A172 (cell line): ENCODE measurements at places on chromosomes 5 and 9. TPM values are rescaled to one million over a fixed set of nuclear protein-coding genes. Genes with fewer than 3 reads are reported as not detected.

DNA sequence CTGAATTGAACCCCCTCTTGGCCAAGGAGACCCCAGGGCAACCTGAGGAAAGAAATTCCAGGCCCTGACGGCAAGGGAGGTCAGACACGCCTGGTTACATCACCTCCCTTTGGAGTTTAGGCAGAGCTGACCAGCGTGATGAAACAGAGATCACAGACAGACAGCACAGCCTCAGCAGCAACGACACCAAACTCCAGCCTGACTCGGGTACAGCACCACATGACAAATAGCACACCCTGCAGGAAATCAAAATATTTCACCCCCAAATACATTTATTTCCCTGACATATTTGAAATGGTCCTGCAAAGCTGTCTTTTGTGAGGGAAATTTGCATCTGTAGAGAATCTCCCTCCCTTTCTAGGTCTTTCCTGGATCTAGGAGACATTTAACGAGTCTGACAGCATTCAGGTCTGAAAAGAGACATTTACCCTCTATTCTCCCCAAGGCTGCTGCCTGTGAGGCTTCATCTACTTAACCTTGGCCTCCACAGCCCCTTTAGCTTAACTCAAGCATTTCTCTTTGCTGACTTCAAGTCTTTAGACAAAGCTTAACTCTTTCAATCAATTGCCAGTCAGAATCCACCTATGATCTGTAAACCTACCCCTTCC lies 2.6 kb downstream of the QSOX2 start:
- no peak for DNase-seq

DNA sequence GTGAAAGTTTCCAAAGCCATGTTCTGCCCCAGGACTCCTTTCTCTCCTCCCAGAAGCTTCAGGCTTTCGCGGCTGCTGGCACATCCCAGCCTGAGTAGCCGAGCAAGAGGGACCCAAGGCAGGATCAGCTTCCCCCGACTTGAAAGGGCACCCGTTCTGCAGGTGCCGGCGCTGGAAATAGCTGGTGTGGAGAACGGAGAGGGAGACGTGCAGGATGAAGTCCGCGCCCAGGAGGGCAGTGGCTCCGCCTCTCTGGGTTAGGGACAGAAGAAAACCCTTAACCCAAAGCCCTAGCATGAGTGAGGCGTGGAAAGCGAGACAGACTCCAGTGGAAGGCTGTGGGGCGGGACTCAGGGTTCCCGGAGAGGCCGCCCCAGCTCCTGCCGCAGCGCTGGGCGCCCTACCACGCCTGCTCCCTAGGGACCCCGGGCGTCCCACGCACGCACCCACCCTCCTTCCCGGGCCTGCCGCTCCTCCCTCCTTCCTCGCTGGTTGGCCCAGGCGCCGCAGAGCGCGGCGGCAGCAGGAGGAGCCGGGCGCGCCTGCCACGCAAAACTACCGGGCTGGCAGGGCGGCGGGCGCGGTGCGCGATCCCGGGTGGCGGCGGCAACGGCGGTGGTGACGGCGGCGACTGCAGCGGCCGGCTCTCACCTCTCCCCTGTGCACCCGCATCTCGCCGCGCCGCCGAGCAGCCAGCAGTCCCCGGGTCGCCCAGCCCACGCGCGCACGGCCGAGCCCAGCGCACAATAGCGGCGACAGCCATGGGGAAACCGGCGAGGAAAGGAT lies at the start of gene SLC1A1:
TSS of gene SLC1A1 (plus strand) at position 550 of the 786 bp plus-strand sequence. CDS start at position 762, 212 bp downstream.
- DNase-seq: peak; percentile 30

- peak; percentile 75 for DNase-seq
Measured at GRCh38 chr5:151825445-151825844, 53.7 kb downstream of the G3BP1 start.

DNA sequence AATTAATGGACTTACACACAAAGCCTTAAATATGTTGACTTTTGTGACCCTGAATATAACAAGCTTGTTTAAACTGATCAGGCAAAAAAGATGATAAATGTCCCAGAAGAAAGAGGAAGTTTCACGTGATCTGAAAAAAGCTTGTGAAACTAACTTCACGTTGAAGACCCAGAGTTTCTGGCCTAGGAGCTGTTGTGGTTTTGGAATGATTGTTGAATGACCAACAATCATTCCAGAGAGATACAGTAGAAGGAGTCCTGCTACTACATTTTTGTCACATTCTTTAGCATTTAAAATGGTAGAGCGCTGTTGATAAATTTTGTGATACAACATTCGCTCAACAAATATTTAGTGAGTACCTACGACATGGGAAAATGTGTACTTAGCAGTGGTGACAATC lies 143.1 kb upstream of the FBN2 start:
- DNase-seq: no peak

DNA sequence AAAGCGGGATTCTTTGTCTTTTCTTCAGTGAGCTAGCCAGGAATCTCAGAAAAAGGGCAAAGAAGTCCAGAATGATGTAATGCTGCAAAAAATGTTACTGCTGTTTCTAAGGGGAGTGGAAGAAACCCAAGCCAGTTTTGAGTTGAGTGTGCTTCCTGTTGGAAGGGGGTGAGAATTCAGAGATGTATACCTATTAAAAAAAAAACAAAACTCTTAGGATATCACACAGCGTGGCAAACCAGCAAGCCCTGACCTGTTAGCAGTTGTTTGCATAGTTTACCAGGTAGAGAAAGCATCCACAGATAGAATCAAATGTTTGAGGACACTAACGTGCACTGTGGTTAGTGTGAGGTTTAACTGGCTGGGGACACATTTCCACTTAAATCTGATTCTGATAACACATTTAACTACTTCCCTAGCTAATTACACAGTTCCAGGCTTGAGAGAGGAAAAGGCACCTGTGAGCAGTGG lies 11.4 kb downstream of the BASP1 start:
- no peak for DNase-seq

DNA sequence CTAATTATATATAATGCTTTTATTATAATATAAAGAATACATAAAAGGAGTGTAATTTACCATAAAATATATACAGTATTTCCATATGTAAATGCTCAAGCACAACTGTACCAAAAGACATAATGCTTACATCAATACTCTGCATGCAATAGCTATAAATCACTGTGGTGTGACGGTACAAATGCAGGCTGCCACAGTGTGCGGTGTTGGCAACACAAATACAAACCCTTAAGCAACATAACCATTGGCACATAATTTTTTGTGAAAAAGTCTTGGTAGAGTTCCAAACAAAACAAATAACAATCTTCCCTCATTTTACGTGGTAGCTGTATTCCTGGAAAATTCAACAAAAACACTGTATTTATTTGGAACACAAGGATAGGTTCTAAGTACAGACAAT lies 1.9 kb upstream of the SHISAL2B start:
- DNase-seq: no peak

GRCh38 chr9:85528607-85529006 lies 213.1 kb downstream of the AGTPBP1 start:
- no peak for DNase-seq

DNA sequence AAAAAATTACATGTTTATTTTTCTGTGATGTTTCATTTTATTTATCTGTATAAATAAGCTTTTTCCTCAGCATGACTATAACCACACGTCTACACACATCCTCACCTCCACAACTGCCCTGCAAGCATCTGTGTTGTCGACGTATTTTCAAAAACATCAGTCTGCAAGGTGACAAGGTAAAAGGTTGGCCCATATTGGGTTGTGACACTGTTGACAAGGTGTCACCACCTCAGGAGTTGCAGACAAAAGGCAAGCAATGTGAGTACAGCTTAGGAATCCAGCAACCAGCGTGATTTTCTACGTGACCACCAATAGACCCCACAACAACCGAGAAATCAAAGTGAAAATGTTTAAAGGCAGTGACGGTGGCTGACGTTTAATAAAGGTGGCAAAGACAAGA lies 187.6 kb downstream of the PARP8 start:
- DNase-seq: no peak

DNA sequence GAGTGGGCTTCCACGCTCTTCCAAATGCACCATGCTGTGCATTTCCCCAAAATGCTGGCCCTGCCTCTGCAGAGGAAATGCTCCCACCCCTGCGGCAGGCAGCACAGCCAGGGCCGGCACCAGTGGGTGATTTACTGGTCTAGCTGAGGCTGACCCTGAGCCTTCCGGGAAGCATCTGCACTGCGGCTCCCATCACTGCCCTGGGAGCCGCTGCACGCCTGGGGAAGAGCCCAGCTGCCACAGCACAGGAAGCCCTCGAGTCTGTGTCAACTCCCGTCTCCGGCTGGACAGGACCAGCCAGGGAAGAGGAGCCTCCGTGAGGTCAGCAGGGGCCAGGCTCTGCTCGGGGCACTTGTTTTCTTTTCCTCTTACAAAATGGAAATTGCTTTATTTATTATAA lies 25.1 kb upstream of the EEIG1 start:
- DNase-seq: peak; percentile 57

DNA sequence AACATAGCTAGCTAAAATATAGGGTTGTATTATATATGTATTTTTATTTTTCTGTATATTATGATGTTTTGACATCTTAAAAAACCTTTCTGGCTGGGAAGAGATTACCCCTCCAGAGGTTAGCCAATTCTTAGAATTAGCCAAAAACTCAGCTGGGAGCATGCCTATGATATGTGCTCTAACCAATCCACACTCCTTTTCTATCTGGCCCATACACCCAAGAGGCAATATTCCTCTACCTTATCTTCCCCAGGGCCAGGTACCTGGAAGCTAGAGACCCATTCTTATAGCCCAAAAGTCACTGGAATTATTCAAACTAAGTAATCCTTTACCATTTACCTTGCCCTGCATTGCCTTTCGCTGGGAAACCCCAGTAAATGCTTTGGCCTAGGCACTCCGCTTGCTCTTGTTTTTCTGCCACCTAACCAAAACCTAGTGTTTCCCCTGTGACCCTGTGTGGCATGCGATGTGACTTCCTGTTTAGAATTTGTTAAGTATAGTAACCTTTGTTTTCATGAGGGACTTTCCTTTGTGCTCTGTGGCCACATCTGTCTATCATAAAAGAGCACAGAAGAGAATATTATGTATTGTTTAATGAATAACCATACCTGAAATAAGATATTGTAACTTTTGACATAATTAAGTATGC lies 37.4 kb downstream of the CSNK1G3 start:
- DNase-seq: no peak

GRCh38 chr9:98303633-98304125 lies 48.2 kb upstream of the TBC1D2 start:
- DNase-seq: no peak

DNA sequence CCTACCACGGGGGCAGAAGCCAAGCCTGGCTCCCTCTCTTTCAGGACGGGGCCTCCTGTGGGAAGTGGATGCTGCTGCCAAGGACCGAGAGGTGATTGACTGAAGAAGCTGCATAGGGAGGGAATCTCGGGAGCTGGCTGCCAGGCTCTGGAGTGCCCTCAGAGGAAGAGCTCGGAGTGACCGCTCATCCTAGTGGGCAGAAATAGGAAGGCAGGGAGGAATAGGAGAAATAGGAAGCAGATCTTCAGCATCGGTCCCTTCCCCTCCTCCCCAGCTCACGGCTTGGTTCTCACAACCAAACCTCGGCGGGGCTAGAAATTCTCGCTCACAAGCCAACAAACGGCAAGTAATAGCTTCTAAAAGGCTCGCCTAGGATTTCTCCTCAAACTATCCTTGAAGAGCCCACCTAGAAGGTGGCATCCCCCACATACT lies 159.9 kb upstream of the RAI14 start:
- no peak for DNase-seq

- DNase-seq: no peak
Measured at GRCh38 chr5:15786326-15786725, 286.3 kb downstream of the FBXL7 start.

DNA sequence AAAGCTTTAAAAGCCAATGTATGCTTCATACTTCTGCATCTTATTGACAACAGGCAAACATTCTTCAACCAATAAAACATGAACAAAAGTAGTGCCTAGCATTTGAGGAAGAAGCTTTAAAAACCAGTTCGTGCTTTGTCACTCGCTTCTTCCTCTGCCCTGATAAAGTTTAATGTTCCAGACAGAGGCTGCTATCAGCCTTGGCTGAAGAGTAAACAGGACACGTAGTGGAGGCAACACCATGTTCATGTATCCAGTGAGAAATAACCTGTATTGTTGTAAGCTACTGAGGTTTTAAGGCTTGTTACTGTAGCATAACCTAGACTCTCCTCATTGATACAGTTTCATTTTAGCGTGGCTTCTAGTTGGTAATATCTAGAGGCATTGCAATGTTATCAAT lies 3.2 kb upstream of the FUBP3 start:
- no peak for DNase-seq

Gene NUP188
- total RNA-seq: 57.4 and 76.4 TPM in 2 replicates

Gene PCDHB10
- total RNA-seq: 3.9 and 7.1 TPM in 2 replicates

Gene APBA1
- 0.21 and 0.31 TPM in 2 replicates for total RNA-seq

Gene FKTN
- total RNA-seq: 30.9 and 31.0 TPM in 2 replicates

Gene CARTPT
- total RNA-seq: not detected in 2 replicates
